Kidney capillary endothelial cell (primary cell): ENCODE measurements at places on chromosomes 1 and 21.

DNA sequence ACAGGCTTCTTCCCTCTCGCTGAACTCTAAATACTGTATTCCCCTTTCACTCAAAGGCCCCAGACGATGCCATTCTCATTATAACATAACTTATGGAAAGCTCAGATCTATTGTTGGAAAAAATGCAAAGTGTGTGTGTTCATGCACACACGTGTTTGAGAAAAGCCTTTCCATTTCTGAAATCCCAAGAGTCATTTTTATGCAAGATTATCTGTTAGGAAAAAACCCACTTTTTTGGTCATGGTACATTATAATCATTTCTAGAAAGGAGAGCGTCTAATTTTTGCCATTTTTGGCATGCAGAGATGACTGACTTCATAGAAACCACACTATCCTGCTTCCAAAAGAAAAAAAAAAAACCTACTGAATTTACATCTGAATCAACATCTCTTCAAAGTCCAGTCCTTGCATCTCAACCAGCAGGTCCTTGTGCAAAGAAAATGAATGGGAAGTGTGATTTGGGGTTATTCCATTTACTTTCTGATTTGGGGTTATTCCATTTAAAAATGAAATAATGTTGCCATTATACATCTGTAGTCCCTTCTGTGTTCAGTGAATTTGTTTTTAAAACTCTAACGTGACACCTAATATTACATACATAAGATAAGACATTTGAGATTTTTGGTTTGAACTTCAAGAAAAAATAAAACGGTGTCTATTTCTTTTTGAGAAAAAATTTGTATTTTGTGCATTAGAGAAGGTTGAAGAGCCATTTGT, 150.3 kb downstream of the DHRS3 start:
- no peak for DNase-seq

- DNase-seq = peak; percentile 27
Measured at GRCh38 chr1:61254634-61255357, 172.4 kb downstream of the NFIA start.

DNA sequence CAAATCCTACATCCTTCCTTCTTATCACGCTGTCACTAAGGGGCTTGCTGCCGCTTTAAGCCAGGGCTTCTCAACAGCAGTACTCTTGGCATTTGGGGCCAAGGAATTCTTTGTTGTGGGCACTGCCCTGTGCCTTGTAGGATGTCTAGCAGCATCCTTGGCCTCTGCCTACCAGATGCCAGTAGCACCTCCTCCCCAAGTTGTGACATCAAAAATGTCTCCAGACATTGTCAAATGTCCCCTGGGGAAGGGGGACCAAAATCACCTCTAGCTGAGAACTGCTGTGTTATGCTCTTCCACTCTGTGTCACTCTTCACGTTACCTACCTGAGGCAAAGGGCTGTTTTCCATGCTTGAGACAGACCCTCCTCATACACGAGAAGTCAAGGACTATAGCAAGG, 400.3 kb upstream of the POU3F1 start:
- no peak for DNase-seq

DNA sequence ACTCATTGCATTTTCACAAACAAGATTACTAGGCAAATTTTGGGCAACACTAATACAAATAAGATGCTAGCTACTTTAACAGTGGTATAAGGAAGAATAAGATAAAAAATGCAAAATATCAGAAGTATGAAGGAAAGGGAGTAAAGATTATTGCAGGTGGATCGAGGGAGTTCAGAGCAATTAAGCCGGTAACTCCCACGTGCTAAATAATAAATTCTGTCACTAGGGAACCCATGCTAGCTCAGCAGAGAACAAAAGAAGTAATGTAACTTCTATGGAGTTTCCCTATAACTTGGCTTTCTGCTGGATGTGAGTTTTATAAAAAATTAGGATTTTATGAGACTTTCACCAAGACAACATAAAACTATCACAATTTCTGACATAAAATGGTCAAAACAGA, 470.5 kb upstream of the RGS18 start:
- DNase-seq = no peak

DNA sequence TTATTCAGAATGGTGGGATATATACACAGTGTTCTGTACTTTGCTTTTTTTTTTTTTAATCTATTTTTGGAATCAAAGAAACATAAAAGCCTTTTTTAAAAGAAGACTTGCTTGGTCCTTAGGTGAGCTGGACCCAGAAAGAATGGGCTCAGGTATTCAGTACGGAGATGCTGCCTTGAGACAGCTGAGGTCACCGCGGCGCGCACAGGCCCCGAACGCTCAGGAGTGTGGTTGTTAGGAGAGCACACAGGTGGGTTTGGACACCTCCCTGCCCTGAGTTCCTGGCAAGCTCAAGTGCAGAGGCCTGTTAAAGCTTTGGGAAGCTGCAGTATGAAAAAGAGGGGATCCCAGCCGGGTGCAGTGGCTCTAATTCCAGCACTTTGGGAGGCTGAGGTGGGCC, 31.8 kb downstream of the RAB4A start:
- DNase-seq = no peak

- no peak for DNase-seq
Measured at GRCh38 chr1:41631971-41632370, 147.5 kb upstream of the EDN2 start.

GRCh38 chr1:81477710-81478109, 323.0 kb upstream of the ADGRL2 start:
- no peak for DNase-seq

- DNase-seq = no peak
Measured at GRCh38 chr21:26887251-26887650, 42.0 kb upstream of the ADAMTS1 start.

GRCh38 chr1:78465143-78465542, 25.6 kb upstream of the PTGFR start:
- DNase-seq = no peak

DNA sequence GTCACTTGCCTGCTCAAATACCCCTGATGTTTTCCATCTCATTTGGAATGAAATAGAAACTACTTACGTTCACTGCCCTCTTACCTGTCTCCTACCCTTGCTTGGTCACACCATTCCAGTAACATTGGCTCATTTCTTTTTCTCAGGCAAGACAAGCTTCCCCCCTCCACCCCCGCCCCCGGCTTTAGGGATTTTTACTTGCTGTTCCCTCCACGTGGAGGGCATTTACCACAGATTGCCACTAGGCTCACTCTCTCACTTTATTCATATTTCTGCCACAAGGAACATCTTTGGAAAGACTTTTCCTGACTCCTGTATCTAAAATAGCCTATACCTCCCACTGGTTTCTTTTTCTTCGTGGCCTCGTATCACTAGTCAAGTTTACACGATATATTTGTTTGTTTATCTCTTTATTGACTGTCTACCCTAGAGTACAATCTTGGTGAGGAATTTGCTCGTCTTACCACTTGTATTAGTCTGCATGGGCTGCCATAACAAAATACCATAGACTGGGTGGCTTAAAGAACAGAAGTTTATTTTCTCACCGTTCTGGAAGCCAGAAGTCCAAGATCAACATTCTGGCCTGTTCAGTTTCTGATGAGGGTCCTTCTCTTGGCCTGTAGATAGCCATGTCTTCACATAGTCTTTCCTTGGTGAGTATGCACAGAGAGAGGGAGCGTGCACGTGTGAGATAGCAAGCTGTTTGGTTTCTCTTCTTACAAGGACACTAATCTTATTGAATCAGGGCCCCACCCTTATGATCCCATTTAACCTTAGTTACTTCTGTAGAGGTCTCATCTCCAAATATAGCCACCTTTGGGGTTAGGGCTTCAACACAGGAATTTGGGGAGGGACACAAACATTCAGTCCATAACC, 126.2 kb downstream of the NRDC start:
- DNase-seq = no peak

- DNase-seq = no peak
Measured at GRCh38 chr1:81738875-81739274, 61.9 kb upstream of the ADGRL2 start.

GRCh38 chr1:62034790-62035189, 159.9 kb upstream of the L1TD1 start:
- no peak for DNase-seq

- DNase-seq = peak; percentile 75
Measured at GRCh38 chr1:9289090-9289534, 3.6 kb upstream of the SPSB1 start.

DNA sequence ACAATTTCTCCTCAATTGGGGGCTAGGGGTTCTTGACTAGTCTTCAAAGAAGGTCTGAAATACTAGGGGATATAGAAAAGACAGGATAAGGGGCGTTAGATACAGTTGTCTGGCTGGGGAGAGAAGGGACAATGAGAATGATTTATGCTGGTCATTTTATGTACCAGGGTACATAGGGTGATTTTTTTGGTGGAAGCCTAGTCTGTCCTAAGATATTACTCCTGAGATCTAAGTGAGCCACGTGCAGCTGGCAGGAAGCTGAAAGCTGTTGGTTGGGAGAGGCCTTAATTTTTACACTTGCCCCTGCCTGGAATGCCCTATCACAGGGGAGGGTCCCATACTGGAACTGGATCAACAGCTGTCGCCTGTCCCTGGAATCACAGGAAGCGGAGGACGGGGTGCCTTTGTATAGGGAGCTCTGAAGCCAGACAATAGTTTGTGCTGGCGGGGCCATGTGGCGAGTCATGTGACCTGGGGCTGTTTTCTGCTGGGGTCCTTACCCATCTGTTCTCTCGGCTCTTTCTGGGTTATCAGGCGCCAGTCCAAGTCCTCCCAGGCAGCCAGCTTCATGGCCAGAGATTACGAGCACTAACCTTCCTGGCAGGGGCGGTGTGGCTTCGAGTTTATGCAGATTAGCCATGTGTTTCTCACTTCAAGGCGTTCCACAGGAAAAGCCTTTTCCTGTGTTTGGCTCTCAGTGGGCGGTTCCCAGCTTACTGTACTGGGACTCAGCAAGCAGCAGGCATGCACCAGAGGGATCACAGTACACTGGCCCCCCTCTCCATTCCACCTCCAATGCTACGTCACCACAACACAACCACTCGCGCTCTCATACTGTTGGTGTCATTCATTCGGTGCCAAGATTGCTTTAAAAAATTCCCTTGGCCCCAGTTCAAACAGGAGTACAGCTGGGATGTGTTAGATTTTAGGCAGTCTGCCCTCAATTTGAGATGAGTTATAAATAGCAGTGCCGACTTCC, 27.5 kb downstream of the ARID1A start:
- DNase-seq = peak; percentile 96

DNA sequence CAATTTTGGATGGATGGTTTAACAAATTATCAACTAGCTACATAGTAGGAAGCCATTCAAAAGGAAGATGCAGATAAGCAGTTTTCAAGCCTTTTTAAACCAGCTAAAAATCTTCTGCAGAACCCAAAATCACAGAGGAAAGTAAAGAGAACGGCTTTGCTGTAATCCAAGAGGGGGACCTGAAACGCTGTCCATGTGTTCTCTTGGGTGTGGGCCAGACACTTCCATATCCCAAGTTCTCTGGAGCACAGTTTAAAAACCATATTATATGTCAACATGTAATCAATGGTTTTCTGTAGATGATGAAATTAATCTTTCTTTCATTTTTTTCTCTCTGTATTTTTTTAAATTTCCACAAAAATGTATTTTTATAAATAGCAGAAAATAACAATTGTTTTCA, 90.5 kb downstream of the SELENOF start:
- no peak for DNase-seq

DNA sequence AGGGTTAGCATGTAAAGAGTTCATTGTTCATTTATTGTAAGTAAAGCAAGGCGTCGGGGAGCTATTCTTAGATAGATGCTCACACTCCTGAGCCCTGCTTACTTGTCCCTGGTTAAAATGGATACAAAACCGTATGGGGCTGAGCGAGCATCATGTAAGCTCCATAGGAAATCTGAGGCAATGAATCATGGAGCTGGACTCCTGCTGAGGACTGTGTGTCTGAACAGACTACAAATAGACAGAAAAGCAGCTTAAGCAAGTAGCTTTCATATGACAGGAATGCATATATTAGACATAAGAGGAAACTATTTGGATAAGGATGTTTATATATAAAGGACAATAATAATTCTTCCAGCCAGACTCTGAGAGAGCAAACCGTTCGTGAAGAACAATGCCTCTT, 604.9 kb upstream of the PTBP2 start:
- DNase-seq = no peak

GRCh38 chr1:58895559-58896145, 111.8 kb upstream of the JUN start:
- DNase-seq = no peak

GRCh38 chr1:183922197-183922596, 115.3 kb downstream of the COLGALT2 start:
- DNase-seq = no peak

- DNase-seq = peak; percentile 67
Measured at GRCh38 chr1:224223819-224224714, 41.0 kb downstream of the DEGS1 start.

DNA sequence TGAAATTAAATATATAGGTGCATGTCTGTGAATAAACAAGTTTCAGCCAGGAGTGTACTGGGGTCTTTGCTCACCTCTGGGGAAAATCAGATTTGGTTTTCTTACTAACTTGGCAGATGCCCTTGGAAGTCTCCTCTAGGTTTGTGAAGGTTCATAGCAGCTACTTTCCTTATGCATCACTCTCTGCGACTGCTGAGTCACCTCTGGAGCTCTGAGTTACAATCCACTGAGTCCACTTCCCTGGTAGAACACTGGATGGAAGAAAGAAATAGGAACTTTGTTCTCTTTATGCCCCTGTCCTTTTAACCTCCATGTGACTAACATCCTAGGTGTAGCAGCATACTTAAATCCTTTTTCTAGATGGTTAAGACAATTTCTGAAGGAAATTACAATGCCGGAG, 4.4 kb upstream of the FASLG start:
- DNase-seq = peak; percentile 47
